CD4-positive, alpha-beta T cell treated with Interleukin-6 at 100 ng/mL for 8 hours (primary cell): ENCODE measurements at places on chromosomes 3 and 15.

- no peak for DNase-seq
These were observed 64.3 kb downstream of the SLC49A4 start for GRCh38 chr3:122859021-122859805.

GRCh38 chr15:76347482-76348055 lies 11.0 kb downstream of the ISL2 start:
- DNase-seq: no peak

GRCh38 chr15:66006986-66007385 lies 137.7 kb downstream of the RAB11A start:
- DNase-seq: no peak

GRCh38 chr15:99102332-99103235 lies 2.3 kb upstream of the SYNM start:
- DNase-seq: no peak

- no peak for DNase-seq
These were observed 14.0 kb upstream of the SSUH2 start for GRCh38 chr3:8658306-8659212.

DNA sequence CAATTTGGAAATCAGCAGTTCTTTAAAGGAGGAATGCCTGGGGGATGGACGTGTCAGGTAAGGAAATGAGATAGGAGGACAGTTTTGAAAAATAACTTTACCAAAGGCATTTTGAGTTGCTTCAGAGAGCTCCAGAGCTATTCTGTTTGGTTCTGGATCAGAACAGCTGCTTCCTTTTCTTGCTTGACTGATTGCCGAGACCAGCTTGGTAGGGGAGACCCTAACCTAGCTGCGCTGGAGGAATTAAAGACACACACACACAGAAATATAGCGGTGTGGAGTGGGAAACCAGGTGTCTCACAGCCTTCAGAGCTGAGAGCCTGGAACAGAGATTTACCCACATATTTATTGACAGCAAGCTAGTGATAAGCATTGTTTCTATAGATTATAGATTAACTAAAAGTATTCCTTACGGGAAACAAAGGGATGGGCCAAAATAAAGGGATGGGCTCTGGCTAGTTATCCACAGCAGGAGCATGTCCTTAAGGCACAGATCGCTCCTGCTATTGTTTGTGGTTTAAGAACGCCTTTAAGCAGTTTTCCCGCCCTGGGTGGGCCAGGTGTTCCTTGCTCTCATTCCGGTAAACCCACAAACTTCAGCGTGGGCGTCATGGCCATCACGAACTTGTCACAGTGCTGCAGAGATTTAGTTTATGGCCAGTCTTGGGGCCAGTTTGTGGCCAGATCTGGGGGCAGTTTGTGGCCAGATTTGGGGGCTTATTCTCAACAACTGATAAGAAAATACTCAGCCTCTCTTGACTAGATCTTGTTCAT lies 556.0 kb downstream of the ROBO1 start:
- no peak for DNase-seq

GRCh38 chr15:91967935-91968606 lies 114.6 kb downstream of the SLCO3A1 start:
- DNase-seq: no peak

- DNase-seq: no peak
These were observed 45.1 kb downstream of the TNIK start for GRCh38 chr3:171415070-171415469.

DNA sequence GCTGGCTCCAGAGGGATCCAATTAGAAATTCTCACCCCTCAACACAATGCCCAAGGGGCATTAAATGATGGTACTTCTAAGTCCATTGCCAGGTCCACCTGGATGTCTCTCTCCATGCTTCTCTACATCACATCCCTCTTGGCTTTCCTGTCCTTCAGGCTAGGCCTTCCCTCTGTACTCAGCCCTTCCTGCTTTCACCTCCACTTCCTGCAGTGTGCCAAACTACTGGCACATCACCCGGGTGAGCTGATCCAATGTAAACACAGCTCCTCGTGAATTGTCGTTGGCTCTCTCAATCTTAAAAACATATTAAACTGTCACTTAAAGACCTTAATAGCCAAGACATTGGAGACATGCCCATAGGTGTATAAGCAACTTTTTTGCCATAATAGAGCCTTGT lies 4.0 kb downstream of the LMCD1 start:
- DNase-seq: no peak

DNA sequence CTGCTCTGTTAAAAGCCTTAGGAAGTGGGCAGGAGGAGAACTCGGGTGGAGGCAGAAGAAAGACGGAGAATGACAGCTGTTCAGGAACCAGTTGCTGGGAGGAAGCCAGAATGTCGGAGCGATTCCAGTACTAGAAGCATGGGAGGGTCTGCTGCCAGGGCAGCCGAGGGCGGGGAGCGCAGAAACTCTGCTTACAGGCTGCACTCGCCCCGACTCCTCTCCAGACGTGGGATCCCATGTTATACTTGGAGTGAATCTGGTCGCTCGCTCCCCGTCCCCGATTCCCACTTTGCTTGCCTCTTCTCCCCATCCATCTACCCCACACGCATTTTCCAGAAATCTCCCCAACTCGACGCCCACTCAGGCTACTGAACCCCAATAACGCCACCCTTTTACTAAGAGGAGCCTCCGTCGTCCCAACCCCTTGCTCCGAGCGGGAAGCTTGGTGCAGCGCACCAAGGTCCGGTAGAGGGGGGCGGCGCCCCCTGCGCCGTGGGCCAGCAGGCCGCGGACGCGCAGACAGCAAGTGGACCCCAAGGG lies 665 bp downstream of the GATM start:
- no peak for DNase-seq

GRCh38 chr3:142165194-142165593 lies 15.8 kb upstream of the TFDP2 start:
- DNase-seq: no peak

GRCh38 chr15:85004550-85004949 lies 22.9 kb downstream of the PDE8A start:
- DNase-seq: no peak

- no peak for DNase-seq
These were observed 18.7 kb upstream of the GADL1 start for GRCh38 chr3:30913176-30913575.
